ENCODE measurements at places on chromosomes 16 and 17. TPM values are rescaled to one million over a fixed set of nuclear protein-coding genes. Genes with fewer than 3 reads are reported as not detected.

GRCh38 chr17:36529121-36529520, 5.5 kb downstream of the MYO19 start:
- no peak overlapping the region for H3K27ac ChIP-seq
- DNase-seq, result no peak
- no peak overlapping the region for H3K4me3 ChIP-seq
- H3K4me1 ChIP-seq, result peaks cover 45% of the 10 kb centered on the region
- H3K36me3 ChIP-seq, result peaks cover 61% of the 10 kb centered on the region

Gene SAMD14
- total RNA-seq, result 3.7 TPM

- no peaks in the 10 kb centered on the region for H3K4me1 ChIP-seq
- H3K27me3 ChIP-seq, result peaks cover 17% of the 10 kb centered on the region
- no peaks in the 10 kb centered on the region for H3K36me3 ChIP-seq
- H3K27ac ChIP-seq, result no peak overlapping the region
- no peak for DNase-seq
Measured at GRCh38 chr16:1884155-1884760, 12.3 kb upstream of the MEIOB start.

Gene LLGL1
- 27.5 TPM for total RNA-seq

Gene RDM1
- 10.6 TPM for total RNA-seq

GRCh38 chr16:80375973-80376372, 164.8 kb upstream of the DYNLRB2 start:
- H3K36me3 ChIP-seq, result peaks cover 1% of the 10 kb centered on the region
- no peaks in the 10 kb centered on the region for H3K4me1 ChIP-seq
- no peak overlapping the region for H3K27ac ChIP-seq

GRCh38 chr17:69947027-69947759, 127.8 kb upstream of the KCNJ16 start:
- H3K4me3 ChIP-seq, result no peak overlapping the region
- no peaks in the 10 kb centered on the region for H3K27me3 ChIP-seq
- no peak overlapping the region for H3K27ac ChIP-seq
- no peak for DNase-seq

DNA sequence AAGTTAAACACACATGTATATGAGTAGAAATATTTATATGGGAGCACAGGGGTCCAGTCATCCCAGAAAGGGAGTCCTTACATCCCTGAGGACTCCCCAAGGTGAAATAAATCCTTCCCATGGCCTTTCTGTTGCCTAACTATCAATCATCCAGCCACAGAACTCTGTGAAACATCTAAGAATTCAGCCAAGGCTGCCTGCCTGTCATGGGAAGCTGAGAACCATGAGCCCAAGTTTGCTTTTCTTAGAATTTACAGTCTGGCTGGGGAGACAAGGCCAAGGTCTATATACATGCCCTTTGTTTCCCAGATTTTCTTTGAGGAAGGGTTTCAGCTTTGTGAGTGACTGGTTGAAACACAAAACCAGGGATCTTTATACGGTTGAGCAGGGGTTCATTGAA, 15.8 kb downstream of the MYL4 start:
- H3K36me3 ChIP-seq, result no peaks in the 10 kb centered on the region
- H3K27ac ChIP-seq, result no peak overlapping the region
- H3K27me3 ChIP-seq, result no peaks in the 10 kb centered on the region
- H3K4me1 ChIP-seq, result peaks cover 16% of the 10 kb centered on the region
- H3K4me3 ChIP-seq, result no peak overlapping the region

Gene IQCK
- total RNA-seq, result 2.2 TPM

Gene RUSF1
- total RNA-seq, result 40.9 TPM

DNA sequence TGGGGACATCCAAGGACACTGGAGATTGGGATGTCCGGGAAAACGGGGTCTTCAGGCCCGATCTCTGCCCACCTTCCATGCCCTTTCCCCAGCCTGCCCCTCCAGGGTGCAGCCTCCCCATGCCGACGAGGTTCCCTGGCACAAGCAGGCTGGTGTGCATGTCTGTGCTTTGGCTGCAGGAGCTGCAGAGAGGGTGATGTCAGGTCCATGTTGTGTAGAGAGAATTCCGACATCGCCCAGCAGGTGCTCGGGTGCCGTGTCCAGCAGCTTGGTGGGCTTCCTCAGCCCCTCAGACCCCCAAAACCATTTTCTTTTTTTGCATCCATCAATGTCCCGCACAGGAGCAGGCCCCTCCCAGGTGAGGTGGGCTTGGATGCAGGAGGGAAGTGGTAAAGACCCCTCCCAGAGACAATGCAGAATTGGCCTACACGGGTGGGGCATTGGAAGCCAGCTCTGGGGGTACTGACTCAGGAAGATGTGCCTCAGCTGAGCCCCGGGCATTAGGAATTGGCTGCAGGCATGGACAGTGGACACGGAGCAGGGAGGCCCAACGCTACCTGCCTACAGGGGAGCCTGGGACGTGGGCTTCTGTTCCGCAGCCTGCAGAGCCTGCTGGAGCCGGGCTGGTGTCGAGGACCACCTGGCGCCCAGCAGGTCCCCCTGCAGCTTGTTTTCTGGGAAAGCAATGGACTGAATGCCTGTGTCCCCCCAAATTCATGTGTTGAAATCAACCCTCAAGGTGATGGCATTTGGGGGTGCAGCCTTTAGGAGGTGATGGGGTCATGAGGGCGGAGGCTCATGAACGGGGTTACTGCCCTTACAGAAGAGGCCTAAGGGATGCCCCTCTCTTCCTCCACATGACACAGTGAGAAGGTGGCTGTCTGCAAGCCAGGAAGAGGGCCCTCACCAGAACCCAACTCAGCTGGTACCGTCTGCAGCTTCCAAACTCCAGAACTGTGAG, 97.5 kb downstream of the METRNL start:
- DNase-seq, result peak; percentile 1
- H3K4me1 ChIP-seq, result no peaks in the 10 kb centered on the region
- no peaks in the 10 kb centered on the region for H3K36me3 ChIP-seq
- no peaks in the 10 kb centered on the region for H3K27me3 ChIP-seq

GRCh38 chr16:2278272-2278608, 10.3 kb upstream of the RNPS1 start:
- H3K4me1 ChIP-seq, result no peaks in the 10 kb centered on the region
- H3K4me3 ChIP-seq, result no peak overlapping the region
- H3K27ac ChIP-seq, result no peak overlapping the region
- no peaks in the 10 kb centered on the region for H3K36me3 ChIP-seq
- H3K27me3 ChIP-seq, result no peaks in the 10 kb centered on the region

Gene SLC5A11
- not detected for total RNA-seq

DNA sequence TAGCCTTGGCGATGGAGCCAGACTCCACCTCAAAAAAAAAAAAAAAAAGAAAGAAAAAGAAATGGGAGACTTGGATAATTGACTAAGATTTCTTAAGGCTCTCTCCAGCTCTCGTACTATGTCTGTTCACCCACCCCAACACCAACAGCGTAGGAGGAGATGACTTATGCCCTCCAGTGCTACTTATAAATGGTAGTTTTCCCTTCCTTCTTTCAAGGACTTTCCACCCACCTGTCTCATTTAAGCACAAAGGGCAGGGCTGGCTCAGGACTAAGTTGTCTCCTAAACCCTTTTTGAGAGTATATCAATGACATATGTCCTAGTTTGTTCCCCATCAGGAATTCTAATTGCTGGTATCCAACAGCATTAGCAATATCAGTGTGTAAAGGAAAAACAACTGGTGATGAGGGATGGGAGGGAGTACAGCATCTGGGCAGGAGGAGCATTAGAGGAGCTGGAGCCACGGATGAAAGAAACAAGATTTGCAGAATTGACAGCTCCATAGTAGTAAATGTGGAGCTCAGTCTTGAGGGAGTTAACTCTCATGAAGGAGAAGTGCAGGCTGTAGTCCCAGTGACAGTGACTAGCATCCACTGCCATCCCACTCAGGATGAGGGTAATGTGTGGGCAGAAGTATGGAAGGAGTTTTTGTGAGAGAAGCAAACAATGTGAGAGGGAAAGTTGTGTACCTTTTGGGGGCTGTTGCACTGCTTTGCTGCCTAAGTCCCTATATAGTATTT, 17.2 kb downstream of the UBE2Z start:
- peak overlapping the region; percentile 2 for H3K27ac ChIP-seq
- H3K27me3 ChIP-seq, result no peaks in the 10 kb centered on the region
- peaks cover 51% of the 10 kb centered on the region for H3K36me3 ChIP-seq
- DNase-seq, result no peak

Gene HIC1
- 13.1 TPM for total RNA-seq

Gene CRHR1
- total RNA-seq, result not detected

GRCh38 chr17:39971076-39971603, 8.3 kb downstream of the GSDMA start:
- peaks cover 14% of the 10 kb centered on the region for H3K4me1 ChIP-seq
- DNase-seq, result no peak
- no peaks in the 10 kb centered on the region for H3K36me3 ChIP-seq
- no peak overlapping the region for H3K4me3 ChIP-seq
- no peak overlapping the region for H3K27ac ChIP-seq
- peaks cover 16% of the 10 kb centered on the region for H3K27me3 ChIP-seq

- H3K4me3 ChIP-seq, result no peak overlapping the region
- H3K27me3 ChIP-seq, result no peaks in the 10 kb centered on the region
- H3K4me1 ChIP-seq, result no peaks in the 10 kb centered on the region
- no peak for DNase-seq
- H3K36me3 ChIP-seq, result peaks cover 18% of the 10 kb centered on the region
Measured at GRCh38 chr16:53291757-53292392, 142.4 kb upstream of the RBL2 start.

DNA sequence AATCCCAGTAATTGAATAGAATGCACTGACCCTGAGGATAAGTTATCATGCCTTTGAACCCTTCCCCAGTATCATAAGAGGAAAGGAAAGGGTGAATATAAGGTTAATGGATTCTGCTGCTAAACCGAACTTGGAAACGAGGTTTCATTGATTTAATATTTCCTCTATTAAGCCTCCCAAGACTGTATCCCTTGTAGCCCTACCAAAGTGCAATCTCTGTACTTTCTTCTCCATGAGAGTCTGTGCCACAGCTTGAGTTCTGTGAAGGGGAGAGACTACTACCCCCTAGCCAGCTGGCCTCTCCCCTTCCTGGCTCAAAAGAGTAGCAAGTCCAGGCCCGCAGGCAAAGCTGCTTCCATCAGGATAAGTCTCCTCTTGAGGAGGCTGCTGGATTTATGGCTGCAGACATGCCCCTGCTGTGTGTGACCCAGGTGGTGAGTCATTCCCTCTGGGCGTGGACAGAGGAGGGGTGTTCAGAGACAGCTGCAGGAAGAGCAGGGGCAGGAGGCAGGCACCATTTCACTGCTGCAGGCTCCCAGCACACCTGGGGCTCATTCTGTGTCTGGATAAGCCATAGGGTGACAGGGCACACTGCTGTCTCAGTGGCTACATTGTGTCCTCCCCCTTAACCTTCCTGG, 58.4 kb downstream of the TOM1L2 start:
- H3K4me3 ChIP-seq, result no peak overlapping the region
- peaks cover 10% of the 10 kb centered on the region for H3K4me1 ChIP-seq
- no peaks in the 10 kb centered on the region for H3K27me3 ChIP-seq
- H3K27ac ChIP-seq, result no peak overlapping the region

Gene SLC6A4
- total RNA-seq, result not detected

GRCh38 chr17:58334661-58335060, 6.1 kb upstream of the TSPOAP1 start:
- H3K36me3 ChIP-seq, result peaks cover 74% of the 10 kb centered on the region
- no peak for DNase-seq
- H3K4me3 ChIP-seq, result peak overlapping the region; percentile 92
- peak overlapping the region; percentile 98 for H3K27ac ChIP-seq

Gene TPSB2
- not detected for total RNA-seq

DNA sequence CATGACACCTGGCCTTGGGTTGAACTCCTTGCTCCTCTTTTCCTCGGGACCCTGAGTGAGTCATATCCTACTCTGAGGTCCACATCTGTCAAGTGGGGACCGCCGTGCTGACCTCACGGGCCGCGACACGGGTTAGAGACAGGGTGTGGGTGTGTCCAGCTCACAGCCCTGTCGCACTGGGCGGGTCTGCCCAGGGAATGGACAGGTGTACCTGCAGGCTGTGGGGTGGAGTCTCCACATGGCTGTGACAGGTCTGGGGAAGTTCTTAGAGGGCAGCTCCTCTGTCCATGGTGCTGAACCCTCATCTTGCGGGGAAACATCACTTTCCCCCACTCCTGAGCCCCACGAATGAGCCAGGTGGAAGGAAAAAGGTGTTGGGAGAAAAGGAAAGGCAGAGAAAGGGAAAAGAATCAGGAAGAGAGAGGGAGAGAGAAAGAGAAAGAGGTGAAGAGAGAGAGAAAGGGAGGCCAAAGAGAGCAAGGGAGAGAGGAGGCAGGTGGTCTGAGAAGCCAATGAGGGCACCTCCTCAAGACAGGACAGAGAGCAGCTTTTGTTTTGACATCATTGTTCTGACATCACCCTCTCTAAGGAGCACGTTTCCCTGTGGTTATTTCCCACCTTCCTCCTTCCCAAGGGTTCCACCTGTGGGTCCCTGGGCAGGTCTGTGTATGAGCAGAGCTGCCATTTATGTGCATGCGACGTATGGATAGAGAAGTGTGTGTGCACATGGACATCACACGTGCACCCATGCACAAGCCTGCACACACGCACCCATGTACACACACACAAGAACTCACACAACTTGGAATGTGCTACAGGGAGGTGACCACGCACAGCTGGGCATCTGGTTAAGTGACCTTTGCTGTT, 32.6 kb upstream of the CBFA2T3 start:
- H3K4me3 ChIP-seq, result no peak overlapping the region
- peak; percentile 27 for DNase-seq
- H3K27me3 ChIP-seq, result peaks cover 29% of the 10 kb centered on the region
- no peaks in the 10 kb centered on the region for H3K4me1 ChIP-seq

- peaks cover 3% of the 10 kb centered on the region for H3K27me3 ChIP-seq
- no peaks in the 10 kb centered on the region for H3K36me3 ChIP-seq
- H3K27ac ChIP-seq, result no peak overlapping the region
Measured at GRCh38 chr16:84833144-84833500, 13.3 kb downstream of the CRISPLD2 start.

DNA sequence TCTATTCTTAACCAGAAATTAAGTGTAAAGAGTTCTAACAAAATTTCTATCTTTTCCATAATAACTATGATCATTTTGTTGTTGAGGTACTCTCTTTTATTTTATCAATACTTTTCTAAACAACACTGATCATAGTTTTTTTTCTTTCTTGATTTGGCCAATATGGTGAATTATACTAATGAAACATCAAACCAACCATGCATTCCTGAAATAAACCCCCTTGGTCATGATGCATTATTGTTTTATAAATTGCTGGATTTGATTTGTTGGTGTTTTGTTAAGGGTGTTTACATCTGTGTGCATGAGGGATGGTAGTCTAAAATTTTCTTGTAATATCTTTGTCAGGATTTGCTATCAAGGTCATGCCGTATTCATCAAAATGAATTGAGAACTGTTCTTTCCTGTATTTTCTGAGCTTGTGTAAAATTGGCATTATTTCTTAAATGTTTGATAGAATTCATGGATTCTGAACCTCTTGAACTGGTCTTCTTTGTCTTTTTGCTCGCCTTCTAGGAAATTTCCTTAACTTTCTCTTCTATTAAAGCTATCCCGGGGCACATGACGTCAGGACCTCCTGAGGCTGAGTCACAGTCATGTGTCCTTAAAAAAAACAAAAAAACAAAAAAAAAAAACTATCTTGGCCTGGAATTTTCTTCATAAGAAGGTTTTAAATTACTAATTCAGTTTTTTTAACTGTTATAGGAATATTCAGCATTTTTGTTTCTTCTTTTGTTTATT, 3.9 kb upstream of the TRIM25 start:
- H3K4me3 ChIP-seq, result no peak overlapping the region
- peaks cover 42% of the 10 kb centered on the region for H3K4me1 ChIP-seq
- no peak for DNase-seq
- H3K36me3 ChIP-seq, result peaks cover 5% of the 10 kb centered on the region
- H3K27ac ChIP-seq, result peak overlapping the region; percentile 94

- H3K36me3 ChIP-seq, result no peaks in the 10 kb centered on the region
- H3K4me3 ChIP-seq, result no peak overlapping the region
- no peaks in the 10 kb centered on the region for H3K27me3 ChIP-seq
Measured at GRCh38 chr17:77851921-77852320, 106.6 kb upstream of the TNRC6C start.

Gene ZNF785
- 14.0 TPM for total RNA-seq

Measured in activated CD4-positive, alpha-beta memory T cell treated with anti-CD3 and anti-CD28 coated beads for 36 hours (primary cell).